ENCODE measurements at places on chromosomes 2 and 18.

- DNase-seq: no peak
Observed at GRCh38 chr2:5706717-5707455, 14.7 kb downstream of the SOX11 start.

DNA sequence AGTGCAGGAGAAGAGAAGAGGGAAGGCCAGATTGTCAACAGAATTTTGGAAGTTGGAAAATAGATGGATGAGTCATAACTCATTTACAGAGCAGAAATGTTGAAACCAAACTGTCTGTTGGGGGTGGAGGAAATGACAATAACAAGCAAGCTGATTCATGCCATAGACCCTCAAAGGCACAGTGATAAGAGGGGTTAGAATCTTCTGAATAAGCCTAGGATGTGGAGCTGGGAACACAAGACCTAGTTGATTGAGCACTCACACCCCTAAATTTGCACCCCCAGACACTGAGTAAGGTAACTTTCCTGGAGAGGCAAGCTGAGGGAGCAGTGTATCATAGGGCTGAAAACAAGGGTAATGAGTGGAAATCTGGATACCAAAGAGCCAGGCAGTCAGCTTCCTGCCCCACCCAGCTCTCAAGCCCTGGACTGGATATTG is 141.4 kb downstream of the SCG2 start:
- DNase-seq: peak; percentile 86

DNA sequence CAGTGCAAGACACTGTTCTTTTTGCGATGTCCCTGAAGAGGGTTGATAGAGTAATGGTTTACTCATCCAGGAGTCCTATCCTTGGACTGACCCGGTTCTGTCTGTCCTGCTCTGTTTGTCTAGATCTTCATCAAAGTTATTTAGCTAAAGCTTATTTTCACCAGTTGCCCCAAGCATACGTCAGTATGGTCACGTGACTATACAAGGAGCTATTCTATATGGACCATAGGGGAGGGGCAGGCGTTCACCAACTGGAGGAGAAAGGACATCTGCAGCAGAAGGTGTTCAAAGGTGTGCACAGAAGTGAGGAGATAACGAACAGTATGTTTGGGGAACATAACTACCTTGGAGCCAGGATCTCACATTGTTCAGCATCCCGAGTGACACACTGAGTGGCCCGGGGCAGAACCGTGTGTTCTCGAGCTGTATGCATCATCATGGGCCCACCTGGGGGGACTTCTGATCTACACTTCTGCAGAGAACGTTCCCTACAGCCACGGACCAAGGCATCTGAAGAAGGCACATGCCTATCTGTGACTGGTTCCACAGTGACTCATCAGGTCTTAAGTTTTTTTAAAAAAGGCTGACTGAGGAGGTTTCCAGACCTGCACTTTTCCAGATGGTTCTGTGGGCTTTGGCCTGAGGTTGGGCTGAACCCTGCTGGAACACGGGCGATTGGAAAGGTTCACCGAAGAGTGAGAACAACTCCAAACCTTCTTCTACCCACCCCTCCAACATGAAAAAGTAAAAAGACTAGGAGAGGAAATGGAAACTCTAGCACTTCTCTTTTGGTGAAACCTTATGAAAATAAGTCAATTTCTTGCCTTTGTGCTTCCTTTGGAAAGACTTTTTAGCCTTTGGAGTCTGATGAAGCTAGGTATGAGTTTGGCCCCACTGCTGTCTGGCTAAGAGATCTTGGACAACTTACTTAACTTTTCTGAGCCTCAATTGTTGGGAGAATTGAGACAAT is 68.6 kb upstream of the YWHAQ start:
- peak; percentile 83 for DNase-seq

DNA sequence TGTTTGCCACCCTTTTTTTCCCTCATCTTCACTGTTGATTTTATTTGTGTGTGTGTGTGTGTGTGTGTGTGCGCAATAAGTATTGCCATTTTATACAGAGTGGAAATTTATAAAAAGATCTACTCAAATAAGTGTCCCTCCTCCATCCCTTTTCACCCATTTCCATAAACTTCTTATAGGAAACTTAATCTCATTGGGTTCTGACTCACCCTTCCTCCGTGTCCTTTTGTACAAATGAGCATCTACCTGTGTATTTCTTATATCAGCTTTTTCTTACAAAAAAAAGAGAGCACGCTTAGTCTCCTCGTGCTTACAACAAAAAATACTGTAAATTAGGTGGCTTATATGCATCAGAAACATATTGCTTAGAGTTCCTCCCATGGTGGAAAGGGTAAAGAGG is 711.2 kb upstream of the CDH7 start:
- DNase-seq: no peak

DNA sequence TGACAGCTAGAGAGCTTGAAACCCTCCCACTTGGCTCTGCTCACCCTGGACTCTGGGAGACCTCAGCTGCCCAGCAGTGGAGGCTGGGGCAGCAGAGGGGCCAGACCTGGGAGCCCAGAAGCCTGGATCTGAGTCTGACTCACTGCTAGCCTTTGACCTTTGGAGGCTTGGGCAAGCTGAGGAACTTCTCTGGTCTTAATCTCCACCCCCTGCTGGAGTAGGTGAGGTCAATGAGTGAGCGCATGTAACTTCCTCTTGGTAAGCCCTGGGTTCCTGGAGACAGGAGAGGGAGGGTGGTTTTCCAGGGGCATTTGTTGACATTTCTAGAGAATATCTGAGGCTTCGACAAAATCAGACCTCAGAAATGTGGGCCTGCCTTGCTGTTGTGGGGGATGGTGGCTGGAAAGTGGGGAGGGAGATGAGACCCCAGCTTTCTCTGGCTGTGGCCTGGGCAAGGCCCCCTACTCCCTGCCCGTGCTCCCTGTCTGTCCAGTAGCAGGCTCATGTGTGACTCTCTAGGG is 73.0 kb upstream of the YWHAQ start:
- DNase-seq: peak; percentile 97

DNA sequence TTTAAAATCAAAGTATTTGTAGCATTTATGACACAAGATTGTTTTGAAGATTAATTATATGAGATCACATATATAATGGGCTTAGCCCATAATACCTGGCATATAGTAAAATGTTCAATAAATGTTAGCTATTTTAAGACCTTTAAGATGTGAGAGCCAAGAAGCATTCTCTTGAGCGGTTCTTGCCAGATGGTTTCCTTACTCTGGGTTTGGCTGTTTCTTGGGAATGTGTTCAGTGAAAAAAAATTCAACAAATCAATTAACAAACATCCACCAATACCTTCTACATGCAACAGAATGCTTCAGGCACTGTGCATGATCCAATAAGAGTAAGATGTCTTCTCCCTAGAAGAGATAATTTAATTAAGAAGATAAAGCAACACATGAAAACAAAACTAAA is 230.4 kb downstream of the CMPK2 start:
- DNase-seq: no peak

GRCh38 chr2:46866770-46867246 is 48.8 kb downstream of the MCFD2 start:
- no peak for DNase-seq

- DNase-seq: no peak
Observed at GRCh38 chr2:26410764-26411243, 9.1 kb downstream of the DRC1 start.

GRCh38 chr18:62715759-62716615 is 646 bp downstream of the PHLPP1 start:
- peak; percentile 64 for DNase-seq

DNA sequence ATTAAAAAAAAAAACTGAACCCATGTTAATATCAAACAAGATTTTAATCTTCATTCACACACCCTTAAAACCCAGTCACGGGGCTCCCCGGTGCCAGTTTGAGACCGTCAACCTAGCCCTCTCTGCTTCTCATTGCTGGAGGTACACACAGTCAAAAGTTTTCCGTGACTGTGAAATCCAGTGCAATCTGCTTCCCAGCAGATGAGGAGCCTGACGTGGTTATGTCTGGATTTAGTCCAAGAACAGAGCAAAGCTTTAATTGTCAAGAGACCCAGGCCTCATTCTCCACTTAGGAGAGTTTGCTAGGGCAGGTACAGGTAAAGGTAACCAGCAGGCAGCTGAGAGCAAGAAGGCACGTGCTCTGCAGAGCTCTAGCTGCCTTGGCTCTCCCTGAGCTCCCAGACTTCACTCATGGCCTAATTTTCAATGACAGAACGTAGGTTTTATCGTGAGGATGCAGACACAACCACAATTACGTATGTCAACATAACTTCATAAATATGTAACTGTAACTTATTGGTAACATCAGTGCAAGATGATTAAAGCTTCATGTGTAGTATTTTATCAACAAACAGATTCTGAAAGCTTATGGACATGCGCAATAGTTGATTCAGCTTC is 56.3 kb downstream of the SLC16A14 start:
- DNase-seq: peak; percentile 11
